ENCODE measurements at places on chromosomes 4 and X.

GRCh38 chr4:168441412-168441811 lies 38.9 kb downstream of the DDX60L start:
- DNase-seq: no peak

GRCh38 chr4:42637867-42638266 lies 19.0 kb downstream of the ATP8A1 start:
- no peak for DNase-seq

- DNase-seq: no peak
Observed at GRCh38 chr4:88320780-88321373, 36.5 kb upstream of the PPM1K start.

- DNase-seq: no peak
Observed at GRCh38 chr4:75948822-75949444, 8.1 kb upstream of the NAAA start.

GRCh38 chr4:604131-604530 lies 21.2 kb upstream of the PDE6B start:
- DNase-seq: no peak

GRCh38 chr4:138954428-138954827 lies 61.2 kb upstream of the NOCT start:
- DNase-seq: no peak

DNA sequence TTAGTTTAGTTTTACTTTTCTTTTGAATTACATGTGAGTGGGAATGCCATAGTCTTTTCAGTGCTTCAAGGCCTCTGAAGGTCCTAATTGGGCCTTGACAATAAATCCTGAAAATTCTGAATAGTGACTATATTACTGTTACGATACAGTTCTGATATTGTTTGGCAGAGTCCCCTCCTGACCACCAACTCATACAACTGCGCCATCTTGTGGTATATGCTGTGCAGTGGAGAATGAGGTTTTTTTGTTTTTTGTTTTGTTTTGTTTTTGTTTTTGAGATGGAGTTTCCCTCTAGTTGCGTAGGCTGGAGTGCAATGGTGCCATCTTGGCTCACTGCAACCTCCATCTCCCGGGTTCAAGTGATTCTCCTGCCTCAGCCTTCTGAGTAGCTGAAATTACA lies 56.6 kb upstream of the CHRDL1 start:
- DNase-seq: no peak

DNA sequence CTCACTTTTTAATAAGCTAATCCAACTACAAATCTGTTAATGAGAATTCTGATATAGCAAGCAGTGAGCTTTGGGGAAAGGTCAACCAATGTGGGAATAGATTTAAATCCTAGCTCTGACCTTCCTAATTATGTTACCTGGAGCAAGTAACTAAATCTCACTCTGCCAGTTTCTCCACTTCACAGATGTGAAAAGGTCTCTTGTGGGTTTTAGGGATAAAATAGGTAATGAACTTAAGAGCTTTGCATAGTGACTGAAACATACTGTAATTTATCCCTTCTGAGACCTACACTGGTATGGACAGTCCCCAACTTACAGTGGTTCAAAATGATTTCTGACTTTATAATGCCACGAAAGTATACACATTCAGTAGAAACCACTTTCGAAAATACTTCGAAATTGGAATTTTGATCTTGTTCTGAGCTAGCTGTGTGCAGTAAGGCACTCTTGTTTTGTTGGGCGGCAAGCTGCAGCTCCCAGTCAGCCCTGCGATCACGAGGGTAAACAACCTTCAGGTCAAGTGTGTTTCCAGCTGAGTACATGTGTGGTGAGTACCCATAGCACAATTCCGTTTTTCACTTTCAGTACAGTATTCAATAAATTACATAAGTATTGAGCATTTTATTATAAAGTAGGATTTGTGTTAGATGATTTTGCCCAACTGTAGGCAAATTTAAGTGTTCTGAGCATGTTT lies 93.7 kb downstream of the ADGRL3 start:
- peak; percentile 76 for DNase-seq

DNA sequence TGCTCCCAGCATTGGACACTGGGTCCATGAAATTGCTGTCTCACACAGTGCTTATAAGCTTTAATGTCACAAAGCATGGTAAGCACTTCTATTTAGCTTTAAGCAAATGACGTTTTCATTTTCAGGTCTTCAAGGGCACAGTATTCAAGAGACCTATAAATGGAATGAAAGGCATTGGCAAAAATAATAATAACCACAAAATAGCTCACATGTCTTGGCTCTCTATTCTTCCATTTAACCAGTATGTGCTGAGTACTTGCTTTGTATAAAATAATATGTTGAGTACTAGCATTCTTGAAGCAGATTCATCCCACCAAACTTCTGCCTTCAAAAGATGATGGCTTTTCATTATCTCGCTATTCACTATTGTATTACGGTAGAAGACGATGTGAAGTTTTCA lies 203.0 kb downstream of the ADAMTS3 start:
- no peak for DNase-seq

DNA sequence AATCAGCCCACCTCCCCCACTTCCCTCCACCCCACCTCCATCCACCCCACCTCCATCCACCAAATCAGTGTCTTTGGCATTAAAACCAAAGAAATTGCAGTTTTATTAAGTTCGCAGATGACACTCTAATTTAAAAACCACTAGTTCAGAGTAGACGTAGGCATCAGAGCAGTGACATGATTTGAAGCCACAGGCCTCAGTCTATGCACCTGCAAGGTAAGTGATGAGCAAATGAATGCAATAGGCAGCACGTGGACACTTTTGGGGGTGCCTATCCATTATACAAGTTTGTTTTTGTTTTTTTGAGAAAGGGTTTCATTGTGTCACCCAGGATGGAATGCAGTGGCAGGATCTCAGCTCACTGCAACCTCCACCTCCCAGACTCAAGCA lies 88.0 kb upstream of the TRIM2 start:
- DNase-seq: no peak

DNA sequence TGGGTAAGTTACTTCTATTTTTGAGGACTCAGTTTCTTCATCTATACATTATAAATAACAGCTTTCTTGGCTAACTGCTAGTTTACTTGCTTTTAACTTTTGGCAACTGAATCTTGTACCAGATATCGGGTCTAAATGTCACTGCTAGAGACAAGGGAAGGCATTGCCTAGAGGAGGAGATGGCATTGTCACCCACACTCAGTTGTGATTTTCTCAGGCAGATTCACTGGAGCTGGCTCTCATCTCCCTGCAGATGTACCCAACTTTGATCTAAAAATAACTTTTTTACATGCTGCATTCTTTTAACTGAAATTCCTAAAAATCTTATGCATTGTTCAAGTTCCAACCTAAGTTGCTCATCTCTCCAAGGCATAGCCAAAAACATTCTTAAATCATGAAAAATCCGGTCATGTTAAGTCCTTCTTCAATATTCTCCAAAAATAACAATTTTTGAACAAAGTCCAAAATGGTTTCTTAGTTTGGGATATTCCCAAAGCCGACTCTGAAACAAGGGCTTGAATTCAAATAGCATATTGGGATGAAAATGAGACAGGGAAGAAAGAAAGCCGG lies 469.0 kb upstream of the BOD1L1 start:
- no peak for DNase-seq

DNA sequence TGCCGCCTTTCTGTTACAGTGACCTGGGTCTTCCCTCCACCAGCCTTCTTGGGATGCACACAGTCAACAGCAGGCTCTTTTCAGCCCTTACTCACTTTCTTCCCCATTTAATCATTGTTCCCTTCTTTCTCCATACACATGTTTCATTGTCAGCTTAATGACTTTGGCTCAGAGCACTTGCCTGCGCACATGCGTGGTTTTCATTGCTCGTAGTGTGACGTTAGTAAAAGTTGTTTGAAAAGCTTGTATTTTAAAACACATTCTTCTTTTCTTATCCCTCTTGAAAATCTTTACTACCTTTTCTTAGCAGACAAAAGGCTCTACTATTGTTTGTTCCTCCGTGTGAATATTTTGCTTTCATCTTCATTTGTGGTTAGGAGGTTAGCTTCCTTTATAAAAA lies 19.7 kb upstream of the SCOC start:
- DNase-seq: no peak

DNA sequence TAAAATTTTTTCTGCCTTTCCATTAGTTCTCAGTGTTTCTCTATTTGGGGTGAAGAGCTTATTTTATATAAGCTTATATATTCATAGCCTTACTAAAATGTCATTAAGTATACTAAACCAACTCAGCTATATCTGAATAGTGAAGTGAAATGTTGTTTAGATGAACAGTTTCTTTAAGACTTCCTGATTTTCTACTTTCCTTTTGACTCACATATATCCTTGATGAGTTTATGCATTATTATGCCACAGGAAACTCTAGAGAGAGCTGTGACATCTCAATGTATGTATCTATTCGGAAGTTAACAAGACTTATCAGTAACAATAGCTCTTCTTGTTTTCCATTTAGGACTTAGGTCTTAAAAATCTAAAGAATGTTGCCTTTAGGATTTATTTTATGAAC lies 1491.8 kb upstream of the IGFBP7 start:
- no peak for DNase-seq
